ENCODE measurements at places on chromosomes 4 and X. TPM values are rescaled to one million over a fixed set of nuclear protein-coding genes. Genes with fewer than 3 reads are reported as not detected.

Gene COL4A5
- 167 TPM for total RNA-seq

Gene SPACA5
- not detected for total RNA-seq

DNA sequence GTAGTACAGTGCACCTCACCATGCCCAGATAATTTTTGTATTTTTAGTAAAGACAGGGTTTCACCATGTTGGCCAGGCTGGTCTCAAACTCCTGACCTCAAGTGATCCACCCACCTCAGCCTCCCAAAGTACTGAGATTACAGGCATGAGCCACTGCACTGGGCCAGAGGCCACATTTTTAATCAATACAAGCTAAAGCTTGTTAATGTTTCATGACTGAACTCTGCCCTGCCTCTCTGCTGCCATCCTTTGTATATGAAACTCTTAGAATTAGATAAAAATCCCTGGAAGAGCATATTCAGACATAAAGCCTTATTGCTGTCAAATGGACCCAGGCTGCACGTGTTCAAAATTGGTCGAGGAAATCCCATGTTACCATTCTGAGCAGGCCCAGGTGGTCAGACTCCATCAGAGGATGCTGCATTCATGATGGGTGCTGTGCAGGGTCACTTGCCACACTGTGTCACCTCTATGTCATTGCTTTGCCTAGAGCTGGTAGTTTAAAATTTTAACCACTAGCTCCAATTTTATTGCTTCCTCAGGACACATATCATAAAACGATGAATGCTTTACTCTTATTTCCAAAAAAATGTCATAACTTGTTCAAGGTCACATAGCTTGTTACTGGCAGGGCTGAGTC, 45.2 kb downstream of the LNX1 start:
- H3K4me1 ChIP-seq, result peaks cover 33% of the 10 kb centered on the region
- H3K36me3 ChIP-seq, result no peaks in the 10 kb centered on the region
- DNase-seq, result no peak
- peaks cover 62% of the 10 kb centered on the region for H3K27me3 ChIP-seq
- H3K27ac ChIP-seq, result no peak overlapping the region

DNA sequence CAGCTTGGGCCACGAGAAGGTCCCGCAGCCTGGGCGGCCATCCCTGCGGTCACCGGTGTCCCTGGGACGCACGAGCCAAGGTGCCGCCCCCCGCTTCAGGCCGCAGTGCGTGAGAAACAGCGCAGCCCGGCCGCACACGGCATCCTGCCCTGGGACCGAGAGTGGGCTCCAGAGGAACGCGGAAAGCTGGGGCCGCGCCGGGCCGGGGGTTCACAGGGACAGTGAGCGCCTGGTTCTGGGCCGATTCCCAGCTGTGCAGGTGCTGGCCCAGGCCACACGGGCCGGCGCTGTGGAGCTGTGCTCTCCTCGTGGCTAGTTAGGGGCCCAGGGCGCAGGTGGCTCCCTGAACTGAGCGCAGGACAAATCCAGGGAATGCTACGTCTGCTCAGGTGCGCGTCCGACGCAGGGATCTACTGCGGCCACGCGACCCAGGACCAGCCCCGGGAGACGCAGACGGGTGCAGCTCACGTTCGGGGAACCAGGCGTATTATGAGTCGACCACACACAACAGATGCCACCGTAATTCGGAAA, 25.8 kb upstream of the GTPBP6 start:
- H3K36me3 ChIP-seq, result peaks cover 11% of the 10 kb centered on the region
- no peaks in the 10 kb centered on the region for H3K4me1 ChIP-seq
- no peak for DNase-seq
- H3K27me3 ChIP-seq, result no peaks in the 10 kb centered on the region

Gene ITM2A
- 5.9 TPM for total RNA-seq

GRCh38 chr4:112167794-112168193, 22.5 kb downstream of the FAM241A start:
- no peak for DNase-seq
- H3K36me3 ChIP-seq, result no peaks in the 10 kb centered on the region
- no peak overlapping the region for H3K4me3 ChIP-seq
- H3K4me1 ChIP-seq, result no peaks in the 10 kb centered on the region
- H3K27me3 ChIP-seq, result no peaks in the 10 kb centered on the region

DNA sequence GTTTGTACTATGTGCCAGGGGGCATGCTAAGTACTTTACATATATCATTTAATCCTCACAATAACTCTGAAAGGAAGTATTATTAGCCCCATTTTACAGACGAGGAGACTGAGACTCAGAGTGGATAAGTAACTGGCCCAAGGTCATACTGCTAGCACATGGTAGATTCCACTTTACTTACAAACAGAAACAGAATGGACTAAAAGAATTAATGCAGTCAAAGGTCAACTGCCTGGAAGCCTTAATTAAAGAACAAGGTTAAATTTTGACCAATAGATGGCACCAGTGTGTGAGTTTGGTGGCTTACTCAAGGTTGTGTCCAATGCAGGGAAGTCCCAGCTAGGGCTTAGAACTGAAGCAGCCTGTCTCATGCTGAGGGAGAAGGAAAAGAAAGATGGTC, 4.7 kb downstream of the RIPPLY1 start:
- no peaks in the 10 kb centered on the region for H3K36me3 ChIP-seq
- H3K4me1 ChIP-seq, result no peaks in the 10 kb centered on the region
- DNase-seq, result no peak
- H3K27ac ChIP-seq, result no peak overlapping the region

GRCh38 chrX:124981420-124981819, 338.3 kb upstream of the TEX13C start:
- H3K36me3 ChIP-seq, result no peaks in the 10 kb centered on the region
- peaks cover 3% of the 10 kb centered on the region for H3K27me3 ChIP-seq
- DNase-seq, result no peak

Gene CHM
- 44.3 TPM for total RNA-seq

GRCh38 chr4:145375416-145375815, 106.2 kb upstream of the SMAD1 start:
- no peak for DNase-seq
- no peak overlapping the region for H3K27ac ChIP-seq
- no peaks in the 10 kb centered on the region for H3K36me3 ChIP-seq
- H3K27me3 ChIP-seq, result no peaks in the 10 kb centered on the region

GRCh38 chr4:32189130-32189529, 1469.0 kb downstream of the PCDH7 start:
- H3K4me1 ChIP-seq, result no peaks in the 10 kb centered on the region
- no peak overlapping the region for H3K27ac ChIP-seq
- no peaks in the 10 kb centered on the region for H3K27me3 ChIP-seq

Gene NEIL3
- total RNA-seq, result 4.0 TPM

- DNase-seq, result no peak
- no peak overlapping the region for H3K4me3 ChIP-seq
- peaks cover 47% of the 10 kb centered on the region for H3K36me3 ChIP-seq
- no peak overlapping the region for H3K27ac ChIP-seq
These were observed 50.6 kb downstream of the JADE1 start for GRCh38 chr4:128859887-128860677.

DNA sequence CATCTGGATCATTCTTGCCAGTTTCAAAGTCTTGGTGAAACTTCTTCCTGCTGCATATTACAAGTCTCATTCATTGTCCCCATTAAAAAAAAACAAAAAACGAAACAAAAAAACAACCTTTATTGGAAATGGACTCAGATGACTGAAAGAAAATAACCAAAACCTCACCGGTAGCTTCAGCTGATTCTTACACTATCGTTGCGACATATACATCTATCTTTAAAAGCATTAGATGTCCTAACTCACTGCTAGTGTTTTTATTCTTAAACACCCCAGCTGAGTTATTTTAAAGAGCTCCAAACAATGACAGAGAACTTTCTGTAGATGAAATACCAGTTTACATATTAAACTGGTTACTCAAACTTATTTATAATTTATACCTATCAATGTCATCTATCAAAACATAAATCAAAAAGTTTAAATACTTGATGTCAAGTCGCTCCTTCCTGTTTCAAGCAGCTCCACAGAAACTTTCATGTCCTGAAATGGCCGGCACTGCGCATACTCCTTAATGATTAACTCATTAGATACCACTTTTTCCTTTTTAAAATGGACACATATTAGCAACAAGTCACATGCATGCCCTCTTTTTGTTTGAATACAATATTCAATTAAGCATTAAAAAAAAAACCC, 87.2 kb downstream of the HPRT1 start:
- H3K36me3 ChIP-seq, result no peaks in the 10 kb centered on the region
- H3K27me3 ChIP-seq, result peaks cover 6% of the 10 kb centered on the region
- H3K4me1 ChIP-seq, result peaks cover 23% of the 10 kb centered on the region
- no peak for DNase-seq

DNA sequence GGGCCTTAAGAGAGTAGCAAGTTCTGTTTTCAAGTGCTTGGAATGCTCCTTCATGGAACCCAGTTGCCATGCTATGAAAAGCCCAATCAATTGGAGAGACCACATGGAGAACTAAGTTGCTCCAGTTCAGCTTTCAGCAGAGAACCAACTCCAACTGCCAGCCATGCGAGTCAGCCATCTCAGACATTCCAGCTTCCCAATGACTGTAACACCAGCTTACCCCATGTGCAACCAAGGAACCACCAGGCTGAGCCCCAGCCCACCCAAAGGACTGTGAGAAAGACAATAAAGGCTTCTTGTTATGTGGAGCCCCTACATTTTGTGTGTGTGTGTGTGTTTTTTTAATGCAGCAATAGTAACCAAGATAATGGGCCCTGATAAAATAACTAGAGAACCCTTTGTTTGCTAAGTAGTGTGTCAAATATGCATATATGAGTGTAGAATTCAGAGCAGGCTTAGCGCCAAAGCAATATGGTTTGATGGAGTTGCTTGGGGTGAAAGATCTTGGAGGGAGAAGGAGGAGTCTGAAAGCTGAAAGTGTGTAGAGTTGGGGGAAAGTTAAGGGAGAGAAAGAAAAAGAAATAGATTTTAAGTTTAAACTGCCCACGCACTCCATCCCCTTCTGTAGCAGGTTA, 35.0 kb upstream of the CCKAR start:
- no peak overlapping the region for H3K27ac ChIP-seq
- no peaks in the 10 kb centered on the region for H3K4me1 ChIP-seq
- no peaks in the 10 kb centered on the region for H3K36me3 ChIP-seq
- no peak for DNase-seq
